Memory B cell (primary cell): ENCODE measurements at places on chromosomes 1 and 21.

DNA sequence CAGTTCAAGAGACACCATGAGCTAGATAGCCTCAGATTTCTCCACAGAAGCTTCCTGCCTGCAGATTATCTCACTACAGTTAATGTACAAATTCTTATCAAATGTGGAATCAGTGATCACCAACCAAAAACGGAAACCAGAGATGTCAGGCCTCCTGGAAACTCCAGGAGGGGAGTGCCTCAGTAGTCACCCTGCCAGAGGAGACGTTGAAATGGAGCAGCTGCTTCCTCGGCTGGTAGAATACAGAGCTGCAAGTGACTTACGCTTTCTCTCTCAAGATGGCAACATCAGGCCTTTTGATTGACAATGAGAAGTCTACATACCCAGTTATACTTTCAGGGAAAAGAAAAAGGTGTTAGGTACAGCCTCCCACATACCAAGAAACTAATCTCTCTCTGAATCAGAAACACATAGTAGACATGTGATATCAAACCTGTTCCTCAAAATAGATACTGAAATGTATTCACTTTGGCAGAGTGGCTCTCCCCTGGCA, 52.2 kb downstream of the ACP6 start:
- DNase-seq: no peak

DNA sequence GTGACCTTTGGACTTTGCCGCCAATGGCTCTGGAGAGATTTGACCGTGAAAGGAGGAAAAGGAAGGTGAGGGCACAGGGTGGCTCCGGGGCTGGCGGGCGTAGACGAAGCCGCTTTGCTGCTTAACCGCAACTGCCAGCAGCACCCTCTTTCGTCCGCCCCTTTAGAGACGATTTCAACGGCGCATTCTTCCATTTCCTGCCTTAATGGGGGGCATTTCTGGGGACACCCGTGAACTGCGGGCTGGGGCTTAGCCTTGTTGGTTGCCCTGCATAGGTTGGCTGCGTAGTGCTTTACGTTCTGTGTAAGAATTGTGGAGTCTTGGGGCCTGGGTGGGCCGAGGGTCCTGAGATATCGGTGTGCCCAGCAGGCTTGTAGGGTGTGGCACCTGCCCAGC, 6.7 kb upstream of the NPHP4 start:
- no peak for DNase-seq

- DNase-seq: no peak
These were observed 911.1 kb downstream of the TTLL7 start for GRCh38 chr1:83087851-83088250.

DNA sequence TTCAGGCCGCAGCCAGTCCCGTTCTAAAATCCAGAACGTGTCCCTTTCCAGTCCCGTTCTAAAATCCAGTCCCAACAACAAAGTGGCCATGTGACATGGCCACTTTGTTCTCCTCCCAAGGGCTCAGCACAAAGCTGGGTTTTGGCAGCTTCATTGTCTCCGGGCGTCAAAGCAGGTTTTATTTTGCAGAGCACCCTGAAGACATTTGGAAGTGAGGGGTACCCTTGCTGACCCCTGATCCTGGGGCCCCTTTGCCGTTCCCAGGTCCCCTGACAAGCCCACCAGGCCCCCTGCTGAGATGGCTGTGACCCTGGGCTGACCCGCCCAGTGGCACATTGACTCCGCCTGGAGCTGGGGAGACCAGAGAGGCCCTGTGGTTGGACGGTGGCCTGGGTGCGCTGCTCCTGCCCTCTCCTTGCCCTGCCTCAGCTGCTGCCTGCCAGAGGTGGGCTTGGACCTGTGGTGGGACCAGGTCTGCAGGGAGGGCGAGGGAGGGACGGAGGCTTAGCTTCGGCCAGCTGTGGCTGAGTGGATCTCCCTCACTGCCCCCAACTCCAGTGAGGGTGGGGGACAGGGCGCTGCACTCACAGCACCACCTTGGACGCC, 4.3 kb downstream of the PFKL start:
- DNase-seq: no peak

- no peak for DNase-seq
These were observed 4.0 kb upstream of the FAAP20 start for GRCh38 chr1:2198571-2198970.

GRCh38 chr1:157490467-157491165, 61.7 kb downstream of the FCRL5 start:
- peak; percentile 69 for DNase-seq

DNA sequence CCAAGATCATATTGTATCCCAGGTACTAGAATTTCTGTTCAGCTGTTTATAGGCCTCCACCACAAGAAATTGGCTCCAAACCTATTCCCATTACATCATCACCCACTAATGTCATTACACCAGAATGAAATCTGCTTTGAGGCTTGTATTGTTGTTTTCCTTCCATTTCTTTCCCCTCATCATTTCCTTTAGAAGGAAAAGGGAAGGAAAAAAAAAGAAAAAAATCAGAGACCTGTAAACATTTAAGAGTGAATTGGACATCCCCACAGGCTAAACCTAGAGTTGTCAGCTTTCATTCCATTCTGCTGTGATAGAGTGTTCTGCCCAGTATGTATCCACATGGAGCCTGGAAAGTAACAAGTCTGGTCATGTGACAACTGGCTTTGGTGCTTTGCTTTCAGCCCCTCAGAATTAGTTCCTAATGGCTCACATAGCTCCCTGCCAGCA, 44.6 kb downstream of the NFYC start:
- no peak for DNase-seq
